ENCODE measurements at places on chromosomes 1 and 21.

GRCh38 chr1:112247961-112248360, 148.1 kb upstream of the CTTNBP2NL start:
- no peak for DNase-seq

DNA sequence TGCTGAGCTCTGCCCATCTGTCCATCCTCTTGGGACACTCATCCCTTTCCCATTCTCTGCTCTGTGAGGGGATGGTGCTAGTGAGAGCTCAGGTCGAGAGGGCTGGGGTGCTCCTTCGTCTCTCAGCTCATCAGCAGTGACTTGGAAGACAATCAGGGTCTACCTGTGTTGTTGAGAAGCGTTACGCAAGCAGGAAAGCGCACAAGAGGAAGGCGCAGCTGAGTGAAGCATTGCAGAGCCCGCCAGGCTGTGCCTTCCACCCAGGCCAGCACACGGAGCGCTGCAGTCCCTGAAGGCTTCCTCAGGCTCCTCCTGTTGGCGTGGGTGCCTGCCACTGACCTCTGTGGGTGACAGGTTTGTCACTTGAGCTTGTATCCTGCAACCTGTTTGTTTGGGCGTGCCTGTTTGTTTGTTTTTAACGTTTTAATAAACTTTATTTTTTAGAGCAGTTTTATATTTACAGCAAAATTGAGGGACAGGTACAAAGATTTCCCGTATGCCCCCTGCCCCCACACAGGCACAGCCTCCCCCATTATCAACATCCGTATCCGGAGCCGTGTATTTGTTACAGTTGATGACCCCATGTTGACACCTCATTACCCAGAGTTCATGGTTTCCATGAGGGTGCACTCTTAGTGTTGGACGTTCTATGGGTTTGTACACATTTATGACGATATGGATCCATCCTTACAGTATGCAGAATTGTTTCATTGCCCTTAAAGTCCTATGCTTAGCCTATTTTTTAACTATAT, 36.7 kb downstream of the ADARB1 start:
- DNase-seq = no peak

DNA sequence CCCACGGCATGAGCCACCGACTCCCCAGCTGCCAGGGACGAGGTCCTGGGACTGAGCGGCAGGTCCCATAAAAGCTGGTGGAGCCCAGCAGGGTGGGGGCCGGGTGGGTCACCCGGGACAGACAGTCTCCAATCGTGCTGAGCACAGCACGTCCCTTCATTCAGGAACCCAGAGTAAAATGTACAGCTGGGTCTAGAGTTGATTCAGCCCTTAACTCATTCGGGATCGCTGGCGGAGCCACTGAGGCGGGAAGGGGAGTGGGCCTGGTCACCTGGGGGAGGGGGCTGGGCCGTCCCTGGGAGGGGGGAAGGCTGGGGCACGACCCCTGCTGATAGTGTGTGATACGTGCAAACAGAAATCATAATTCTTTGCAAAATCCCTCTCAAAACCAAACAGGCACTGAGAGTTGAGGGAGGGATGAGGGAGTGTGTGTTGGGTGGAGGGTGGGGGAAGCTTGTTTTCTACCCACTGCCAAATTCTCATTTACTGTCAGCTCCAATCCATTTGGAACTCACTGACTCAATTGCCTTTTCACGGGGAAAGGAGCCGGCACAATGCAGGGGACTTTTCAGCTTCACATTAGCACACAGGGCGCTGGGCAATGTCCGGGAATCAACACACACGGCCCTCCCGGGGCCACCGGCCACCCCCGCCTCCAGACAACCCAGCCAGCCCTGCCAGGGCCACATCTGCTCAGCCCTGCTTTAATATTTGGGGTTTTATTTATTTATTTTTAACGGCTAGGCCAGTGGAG, 13.8 kb downstream of the CASZ1 start:
- no peak for DNase-seq

DNA sequence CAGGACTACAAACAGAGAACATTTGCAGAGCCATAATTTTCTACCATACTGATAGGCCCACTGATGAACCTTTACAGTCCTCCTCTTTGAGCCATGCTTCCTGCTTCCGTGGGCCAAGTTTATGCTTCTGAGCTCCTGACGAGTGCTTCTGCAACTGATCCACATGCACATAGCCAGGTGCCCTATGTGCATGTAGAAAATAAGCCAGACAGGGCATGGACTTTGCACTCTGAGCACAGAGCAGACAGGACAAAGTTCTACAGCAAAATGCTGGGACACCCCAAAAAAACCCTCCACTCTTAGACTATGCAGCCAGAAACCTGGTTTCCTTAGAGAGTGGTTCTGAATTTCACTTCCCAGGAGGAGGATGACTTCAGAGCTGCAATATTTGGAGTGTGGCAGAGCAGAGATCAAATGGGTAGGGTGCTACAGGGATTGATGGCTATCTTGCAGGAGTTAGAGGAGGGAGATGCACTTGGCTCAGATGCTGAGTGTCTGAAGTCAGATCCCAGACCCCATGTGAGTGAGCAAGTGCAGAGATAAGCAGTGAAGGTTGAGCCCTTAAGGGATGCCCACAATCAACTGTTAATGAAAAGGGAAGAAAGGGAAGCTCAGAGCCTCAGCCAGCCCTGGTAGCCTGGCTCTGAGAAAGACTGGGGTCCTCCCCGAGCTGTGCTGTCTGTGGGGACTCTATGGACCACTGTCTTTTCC, 230.9 kb downstream of the DUSP10 start:
- no peak for DNase-seq

DNA sequence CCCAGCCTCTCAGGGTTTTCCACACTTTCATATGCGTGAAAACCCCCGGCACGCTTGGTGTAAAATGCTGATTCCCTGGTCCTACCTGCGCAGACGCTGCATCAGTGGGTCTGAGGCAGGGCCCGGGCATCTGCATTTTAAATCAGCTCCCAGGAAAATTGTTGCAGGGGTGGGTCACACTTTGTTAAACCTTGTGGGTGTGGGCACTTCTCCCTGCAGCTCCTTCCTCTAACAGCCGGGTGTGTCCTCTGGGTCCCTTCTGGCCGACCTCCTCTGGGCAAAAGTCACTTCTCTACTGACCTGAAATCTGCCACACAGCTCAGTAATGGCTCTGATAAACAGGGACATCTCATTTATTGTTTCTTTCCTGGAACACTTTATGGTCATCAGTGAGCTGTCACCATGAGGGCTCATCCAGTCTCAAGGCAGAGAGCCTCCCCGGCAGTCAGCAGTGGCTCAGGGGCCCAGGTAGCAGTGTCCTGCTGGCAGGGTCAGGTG, 52.8 kb upstream of the TMPRSS2 start:
- DNase-seq = no peak

DNA sequence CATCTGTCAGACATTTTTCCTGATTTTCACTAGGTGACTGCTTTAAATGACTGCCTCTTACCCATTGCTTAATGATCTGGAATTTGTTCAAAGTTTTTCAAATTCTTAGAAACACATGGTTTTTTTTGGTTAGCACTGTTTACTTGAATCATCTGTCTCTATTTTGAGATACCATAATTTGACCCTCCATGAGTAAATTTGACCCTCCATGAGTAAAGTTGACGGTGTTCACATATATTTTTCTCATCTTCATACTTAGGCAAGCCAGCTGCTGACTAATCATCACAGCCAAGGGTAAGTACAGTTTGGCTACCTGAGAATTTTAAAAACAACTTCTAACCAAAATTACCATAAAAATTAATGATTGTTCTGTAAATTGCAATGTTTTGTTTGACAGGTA, 586.5 kb downstream of the PTBP2 start:
- DNase-seq = no peak

GRCh38 chr1:206464456-206464964, 5.8 kb upstream of the IKBKE start:
- DNase-seq = no peak

DNA sequence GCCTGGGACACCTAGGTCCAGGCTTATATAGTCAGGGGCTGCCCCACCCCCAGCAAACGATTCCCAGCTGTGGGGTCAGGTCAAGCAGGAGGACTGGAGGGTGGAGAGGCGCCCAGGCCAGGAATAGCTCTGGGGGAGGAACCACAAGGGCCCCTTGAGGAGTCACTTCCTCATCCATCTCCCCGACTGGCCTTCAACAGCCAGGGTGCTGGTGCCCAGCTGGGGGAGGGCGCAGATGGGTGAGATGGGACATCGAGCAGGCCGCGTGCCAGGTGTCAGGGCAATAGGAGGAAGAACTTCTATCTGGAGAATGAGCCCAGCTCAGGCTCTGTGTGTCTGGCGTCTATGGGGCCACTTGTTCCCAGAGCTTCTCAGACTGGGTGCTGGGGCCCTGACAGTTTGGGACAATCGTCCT, 208 bp upstream of the MYBPH start:
- DNase-seq = no peak

GRCh38 chr1:48387409-48387808, 84.6 kb downstream of the SPATA6 start:
- no peak for DNase-seq

DNA sequence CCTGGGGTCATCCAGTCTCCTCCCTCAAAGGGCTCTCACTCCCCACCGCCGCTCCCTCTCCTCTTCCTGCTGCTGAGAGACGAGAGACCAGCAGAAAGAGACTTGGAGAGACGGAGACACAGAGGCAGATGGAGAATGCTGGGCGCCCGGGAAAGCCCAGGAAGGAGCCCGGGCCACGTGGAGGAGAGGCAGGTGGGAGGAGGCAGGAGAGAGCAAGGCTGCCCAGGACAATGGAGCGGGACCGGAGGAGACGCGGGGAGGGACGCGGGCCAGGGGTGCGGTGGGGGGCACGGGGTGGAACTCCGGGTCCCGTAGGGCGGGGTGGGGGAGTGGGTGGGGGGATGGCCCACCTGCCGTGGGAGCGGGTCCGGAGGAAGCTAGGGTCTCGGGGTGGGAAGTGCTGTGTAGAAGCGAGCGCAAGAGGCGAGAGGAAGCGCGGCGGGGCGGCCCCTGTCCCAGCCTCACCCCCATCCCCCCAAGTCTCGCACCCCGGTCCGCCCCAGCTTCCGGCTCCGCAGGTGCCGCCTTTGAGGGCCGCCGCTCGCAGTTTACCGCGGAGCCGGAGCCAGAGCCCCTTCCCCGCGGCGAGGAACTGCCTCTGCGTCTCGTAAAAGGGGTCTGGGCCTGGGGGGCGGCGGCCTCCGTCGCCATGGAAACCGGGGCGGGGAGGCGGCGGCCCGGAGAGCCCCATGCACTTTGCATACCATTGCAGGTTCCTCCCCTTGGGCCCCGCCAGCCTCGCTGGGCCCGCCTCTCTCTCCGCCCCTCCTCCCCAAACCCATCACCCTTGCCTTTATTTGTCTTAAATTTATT, 11.7 kb upstream of the EPHA2 start:
- no peak for DNase-seq

GRCh38 chr1:65424573-65424889, 4.1 kb downstream of the LEPR start:
- no peak for DNase-seq

GRCh38 chr1:93753791-93754763, 72.4 kb upstream of the BCAR3 start:
- peak; percentile 85 for DNase-seq

GRCh38 chr1:108644984-108645383, 15.9 kb downstream of the HENMT1 start:
- DNase-seq = no peak

DNA sequence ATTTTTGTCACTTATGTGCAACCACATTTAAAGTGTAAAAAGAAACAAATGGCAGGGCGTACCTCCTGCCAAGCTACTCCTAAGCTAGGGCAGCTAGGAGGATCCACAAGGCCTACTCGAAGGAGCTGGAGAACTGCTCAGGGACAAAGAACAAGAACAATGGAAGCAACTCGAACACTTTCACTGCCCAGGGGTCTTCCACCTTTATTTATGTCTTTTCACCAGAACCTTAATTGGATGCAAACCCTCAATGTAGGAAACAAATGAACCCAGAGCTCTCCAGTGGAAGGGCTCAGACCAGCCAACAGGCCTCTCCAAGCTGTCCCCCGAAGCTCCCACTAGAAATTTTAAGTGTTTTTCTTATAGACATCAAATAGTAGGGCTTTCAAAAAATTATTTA, 39.9 kb downstream of the C1orf198 start:
- DNase-seq = no peak

DNA sequence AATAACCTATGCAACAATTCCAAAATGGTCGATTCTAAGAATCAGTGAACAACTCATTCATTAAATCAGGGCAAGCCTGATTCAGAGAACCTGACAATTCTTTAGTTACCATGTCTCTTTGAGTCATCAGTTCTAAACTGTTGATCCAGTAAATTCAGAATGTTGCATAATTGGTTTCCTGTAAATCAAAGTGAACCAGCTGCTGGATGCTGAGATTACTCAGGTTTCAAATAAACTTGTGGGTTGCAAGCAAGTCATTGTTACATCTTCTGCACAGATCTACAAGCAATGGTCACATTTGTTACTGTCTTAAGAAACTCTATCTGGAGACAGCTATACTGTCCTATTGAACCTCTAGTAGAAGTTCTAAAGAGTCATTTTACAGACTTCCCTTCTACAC, 16.5 kb downstream of the PLA2G2D start:
- DNase-seq = peak; percentile 15
